ENCODE measurements at places on chromosomes 7 and 10.

DNA sequence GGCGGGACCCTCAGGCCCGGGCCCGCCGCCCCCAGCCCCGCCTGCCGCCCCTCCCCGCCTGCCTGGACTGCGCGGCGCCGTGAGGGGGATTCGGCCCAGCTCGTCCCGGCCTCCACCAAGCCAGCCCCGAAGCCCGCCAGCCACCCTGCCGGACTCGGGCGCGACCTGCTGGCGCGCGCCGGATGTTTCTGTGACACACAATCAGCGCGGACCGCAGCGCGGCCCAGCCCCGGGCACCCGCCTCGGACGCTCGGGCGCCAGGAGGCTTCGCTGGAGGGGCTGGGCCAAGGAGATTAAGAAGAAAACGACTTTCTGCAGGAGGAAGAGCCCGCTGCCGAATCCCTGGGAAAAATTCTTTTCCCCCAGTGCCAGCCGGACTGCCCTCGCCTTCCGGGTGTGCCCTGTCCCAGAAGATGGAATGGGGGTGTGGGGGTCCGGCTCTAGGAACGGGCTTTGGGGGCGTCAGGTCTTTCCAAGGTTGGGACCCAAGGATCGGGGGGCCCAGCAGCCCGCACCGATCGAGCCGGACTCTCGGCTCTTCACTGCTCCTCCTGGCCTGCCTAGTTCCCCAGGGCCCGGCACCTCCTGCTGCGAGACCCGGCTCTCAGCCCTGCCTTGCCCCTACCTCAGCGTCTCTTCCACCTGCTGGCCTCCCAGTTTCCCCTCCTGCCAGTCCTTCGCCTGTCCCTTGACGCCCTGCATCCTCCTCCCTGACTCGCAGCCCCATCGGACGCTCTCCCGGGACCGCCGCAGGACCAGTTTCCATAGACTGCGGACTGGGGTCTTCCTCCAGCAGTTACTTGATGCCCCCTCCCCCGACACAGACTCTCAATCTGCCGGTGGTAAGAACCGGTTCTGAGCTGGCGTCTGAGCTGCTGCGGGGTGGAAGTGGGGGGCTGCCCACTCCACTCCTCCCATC, 82.7 kb downstream of the PAX2 start:
- DNase-seq = peak; percentile 70

DNA sequence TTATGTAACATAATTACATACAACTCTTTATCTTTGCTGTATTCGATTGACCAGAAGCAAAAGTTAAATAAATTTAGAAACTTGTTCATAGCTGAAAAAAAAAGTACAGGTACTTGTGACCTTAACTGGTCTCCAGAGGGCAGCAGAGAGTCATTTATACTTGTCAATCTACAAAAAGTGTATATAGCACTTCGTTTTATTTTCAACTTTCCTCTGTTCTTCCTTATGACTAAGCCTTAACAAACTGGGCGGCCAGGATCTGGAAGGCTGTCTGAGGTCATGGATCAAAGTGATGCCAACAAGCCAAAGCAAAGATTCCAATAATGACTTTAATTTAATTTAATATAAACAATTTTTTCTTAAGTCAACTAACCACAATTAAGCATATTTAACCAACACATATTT, 29.8 kb downstream of the C10orf67 start:
- DNase-seq = peak; percentile 72

GRCh38 chr7:16095171-16095950, 326.0 kb downstream of the CRPPA start:
- DNase-seq = peak; percentile 26

DNA sequence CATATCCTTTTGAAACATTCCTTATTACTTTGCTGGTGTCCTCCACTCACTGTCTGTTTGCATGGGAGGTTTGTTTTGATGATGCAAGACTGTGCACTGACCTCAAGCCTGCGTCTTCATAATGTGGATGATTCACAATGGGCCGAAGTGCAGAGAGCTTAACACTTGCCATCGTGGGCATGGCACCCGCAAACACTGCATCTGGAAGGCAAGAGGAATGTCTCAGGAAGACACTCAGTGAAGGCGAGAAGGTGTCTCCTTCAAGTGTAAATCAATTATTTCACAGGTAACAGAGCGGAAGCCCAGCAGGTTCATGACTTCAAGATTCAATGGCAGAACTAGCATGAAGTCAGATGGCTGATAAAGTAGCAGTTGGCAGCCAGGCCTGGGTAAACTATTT, 98.1 kb downstream of the DPY19L1 start:
- DNase-seq = no peak

GRCh38 chr7:132846086-132846485, 235.8 kb downstream of the CHCHD3 start:
- no peak for DNase-seq

DNA sequence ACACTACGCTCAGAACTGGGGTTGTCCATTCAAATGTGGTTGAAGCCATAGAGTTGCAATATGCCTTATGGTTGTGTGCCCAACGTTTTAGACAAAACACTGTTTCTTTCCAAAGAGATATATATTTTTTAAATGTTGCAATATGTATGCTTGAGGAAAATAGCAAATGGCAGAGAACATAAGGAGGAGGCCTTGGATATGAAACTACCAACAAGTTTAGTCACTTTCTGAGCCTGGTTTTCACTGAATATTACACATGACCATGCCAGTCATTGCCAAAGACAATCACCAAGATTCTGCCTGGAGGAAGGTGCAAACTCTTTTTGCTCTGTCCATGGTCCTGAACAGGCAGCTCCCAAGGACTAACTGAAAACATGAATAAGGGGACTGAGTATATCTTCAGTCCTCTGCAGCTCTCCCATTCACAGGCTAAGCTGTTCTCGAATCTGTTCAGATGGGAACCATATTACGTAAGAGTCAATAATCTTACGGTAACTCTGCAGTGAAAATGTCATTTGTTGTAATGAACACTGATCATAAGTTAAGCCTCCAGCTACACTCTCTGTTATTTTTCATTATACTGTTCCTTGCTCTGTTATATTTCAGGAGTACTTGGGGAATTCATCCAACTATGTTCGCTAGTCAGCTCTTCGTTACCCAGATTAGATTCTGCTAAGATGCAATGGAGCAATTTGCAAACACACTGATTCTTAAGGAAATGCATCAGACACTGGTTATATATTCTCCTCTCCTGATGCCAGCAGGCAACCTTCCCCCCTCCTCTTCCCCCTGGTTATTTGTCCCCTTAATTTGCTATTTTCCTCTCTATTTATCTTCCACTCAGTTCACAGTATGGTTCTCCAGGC, 90.7 kb upstream of the C1QL3 start:
- DNase-seq = no peak

- no peak for DNase-seq
Measured at GRCh38 chr7:151851145-151851751, 25.7 kb downstream of the PRKAG2 start.

DNA sequence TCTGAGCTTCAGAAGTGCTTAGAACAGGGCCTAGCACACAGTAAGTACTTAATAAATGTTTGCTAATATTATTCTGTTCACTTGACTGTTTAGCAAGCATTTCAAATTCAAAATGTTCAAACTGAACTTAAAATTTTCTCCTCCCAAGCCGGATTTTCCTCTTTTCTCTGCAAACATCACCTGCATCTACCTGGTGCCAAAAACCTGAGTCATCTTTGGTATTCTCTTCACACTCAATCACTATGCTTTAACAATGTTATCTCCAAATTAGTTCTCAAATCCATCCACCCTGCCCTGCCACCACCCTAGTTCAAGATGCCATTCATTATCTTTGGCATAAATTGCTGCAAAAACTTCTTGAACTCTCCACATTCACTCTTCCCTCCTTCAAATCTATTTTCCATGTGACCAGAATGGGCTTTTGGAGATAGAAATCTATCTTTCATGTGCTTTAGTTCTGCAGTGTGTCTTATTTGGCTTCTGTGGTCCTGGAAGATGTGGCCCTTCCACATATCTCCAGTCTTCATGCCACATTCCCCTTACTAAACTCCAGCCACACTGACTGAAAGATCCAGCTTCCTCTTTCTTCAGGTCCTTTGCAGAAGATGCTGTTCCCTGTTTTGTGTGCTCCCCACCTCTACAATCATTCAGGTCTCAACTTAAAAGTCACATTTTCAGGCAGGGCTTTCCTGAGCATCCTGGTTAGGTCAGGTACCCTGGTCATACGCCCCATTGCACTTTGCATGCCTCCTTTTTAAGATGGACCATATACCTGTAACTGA, 2.0 kb downstream of the GGCT start:
- no peak for DNase-seq

GRCh38 chr7:142554560-142555532, 194.4 kb upstream of the PRSS1 start:
- DNase-seq = no peak

DNA sequence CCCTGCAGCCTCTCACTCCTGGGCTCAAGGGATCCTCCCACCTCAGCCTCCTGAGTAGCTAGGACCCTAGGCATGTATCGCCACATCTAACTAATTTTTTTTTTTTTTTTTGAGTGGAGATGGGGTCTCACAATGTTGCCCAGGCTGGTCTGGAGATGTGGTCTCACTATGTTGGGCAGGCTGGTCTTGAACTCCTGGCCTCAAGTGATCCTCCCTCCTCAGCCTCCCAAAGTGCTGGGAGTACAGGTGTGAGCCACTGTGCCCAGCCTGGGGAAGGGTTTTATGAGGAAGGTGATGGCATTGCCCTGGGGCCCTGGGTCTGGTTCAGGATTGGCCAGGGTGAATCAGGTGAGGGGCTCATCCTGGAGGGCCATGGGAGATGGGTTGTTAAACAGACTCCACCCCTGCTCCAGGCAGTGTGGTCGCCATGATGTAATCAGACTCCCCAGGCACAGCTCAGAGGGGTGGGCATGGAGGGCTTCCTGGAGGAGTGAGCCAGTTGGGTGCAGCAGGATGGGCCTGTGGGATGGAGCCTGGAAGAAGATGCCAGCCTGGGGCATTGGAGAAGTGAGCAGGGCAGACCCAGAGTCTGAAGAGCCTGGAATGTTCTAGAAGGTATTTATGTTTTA, 82.7 kb downstream of the MYL10 start:
- DNase-seq = no peak

DNA sequence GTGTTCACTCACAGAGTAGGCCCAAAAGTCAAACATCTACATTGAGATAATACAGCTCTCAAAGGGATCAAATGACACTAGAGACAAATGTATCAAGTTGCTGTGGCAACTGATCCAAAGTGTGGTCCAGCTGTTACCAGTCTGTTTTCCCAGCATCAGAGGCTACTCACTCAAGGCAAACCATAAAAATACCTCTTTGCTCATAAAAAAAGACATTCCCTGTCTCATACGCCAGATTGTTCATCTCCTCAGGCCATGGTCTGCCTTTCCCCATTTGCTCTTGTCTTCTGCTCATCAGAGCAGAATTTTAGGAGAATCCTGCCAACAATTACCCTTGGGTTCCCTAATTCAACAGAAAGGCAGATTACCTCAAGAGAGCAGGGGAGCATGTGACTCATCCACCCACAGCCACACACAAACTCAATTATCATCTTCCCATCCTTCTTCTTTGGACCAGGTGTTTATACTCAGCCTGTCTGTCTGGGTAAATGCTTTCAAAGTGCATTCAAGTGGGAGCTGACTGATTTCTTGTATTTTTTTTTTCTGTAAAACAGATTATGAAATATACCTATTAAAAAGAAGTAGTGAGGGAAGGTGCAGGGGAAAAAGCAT, 226.5 kb upstream of the HPS1 start:
- DNase-seq = no peak

DNA sequence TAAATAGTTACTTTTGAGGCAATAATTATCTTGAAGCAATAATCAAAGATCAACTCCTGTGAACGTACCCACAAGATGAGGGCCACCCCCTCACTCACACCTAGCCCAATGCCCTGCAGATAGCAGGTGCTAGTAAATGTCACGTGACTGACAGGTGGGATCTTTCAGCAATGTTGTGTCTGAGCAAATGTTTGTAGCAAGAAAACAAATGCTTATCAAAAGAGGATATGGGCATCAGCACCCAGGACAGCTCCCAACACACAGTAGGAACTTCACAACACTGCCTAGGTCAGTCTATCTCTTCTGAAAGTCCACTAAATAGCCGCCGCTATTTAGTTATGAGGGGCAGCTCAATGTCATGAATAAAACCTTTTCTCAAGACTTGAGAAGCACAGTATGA, 120.8 kb upstream of the PDLIM1 start:
- no peak for DNase-seq

- DNase-seq = no peak
Measured at GRCh38 chr10:95832216-95833041, 75.3 kb upstream of the CC2D2B start.

- DNase-seq = no peak
Measured at GRCh38 chr7:105257338-105257737, 131.4 kb downstream of the SRPK2 start.

- peak; percentile 59 for DNase-seq
Measured at GRCh38 chr10:102431452-102432124, 786 bp downstream of the CUEDC2 start.

DNA sequence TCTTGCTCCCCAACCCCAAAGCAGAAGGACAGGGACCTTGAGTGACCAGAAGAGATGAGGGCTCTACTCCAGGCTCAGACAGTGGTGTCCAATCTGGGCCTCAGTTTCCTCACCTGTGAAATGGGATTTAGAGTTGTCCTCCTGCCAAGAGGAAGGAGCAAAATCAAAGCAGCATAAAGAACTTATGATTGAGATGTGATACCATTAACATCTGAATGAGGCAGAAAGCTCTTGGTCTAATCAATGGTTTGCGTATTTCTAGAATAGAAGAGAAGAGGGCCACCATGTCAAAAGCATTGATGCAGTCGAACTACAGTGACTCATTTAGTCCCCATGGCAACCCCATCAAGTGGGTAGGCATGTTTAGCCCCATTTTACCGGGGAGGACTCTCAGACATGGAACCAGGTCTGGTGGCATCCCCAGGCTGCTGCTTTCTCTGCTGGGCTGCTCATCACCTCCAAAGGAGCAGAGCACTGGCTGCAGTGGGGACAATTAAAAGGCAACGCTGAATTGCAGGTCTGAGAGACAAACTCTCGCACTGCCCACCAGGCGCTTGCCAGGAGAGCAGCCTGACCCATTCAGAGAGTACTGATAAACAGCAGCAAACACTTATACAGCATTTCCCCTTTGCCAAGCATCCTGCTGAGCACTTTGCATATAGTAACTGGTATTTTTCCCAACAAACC, 175.9 kb downstream of the NEURL1 start:
- DNase-seq = no peak

- no peak for DNase-seq
Measured at GRCh38 chr10:4643471-4643870, 182.5 kb upstream of the AKR1E2 start.

- DNase-seq = no peak
Measured at GRCh38 chr10:46291817-46292572, 5.2 kb downstream of the ANTXRL start.

- DNase-seq = no peak
Measured at GRCh38 chr10:119409906-119410305, 132.6 kb downstream of the RGS10 start.

DNA sequence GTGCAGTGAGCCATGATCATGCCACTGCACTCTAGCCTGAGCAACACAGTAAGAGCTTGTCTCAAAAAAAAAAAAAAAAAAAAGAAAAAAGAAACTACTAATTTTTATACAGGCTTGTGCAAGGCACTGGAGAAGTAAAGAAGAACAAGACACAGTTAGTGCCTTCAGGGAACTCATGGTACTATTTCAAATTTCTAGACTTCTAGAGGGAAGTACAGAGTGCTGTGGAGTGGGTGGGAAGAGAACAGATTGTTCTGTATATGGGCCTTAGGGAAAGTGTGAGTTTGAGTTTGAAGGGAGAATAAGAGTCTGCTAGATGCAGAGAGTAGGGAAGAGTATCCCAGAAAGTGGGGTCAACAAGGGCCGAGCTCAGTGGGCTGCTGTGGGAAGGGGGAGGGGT, 234.8 kb downstream of the PHTF2 start:
- no peak for DNase-seq
